Cerebellum (tissue), 4 donors: ENCODE measurements at places on chromosomes 2 and 18. TPM values are rescaled to one million over a fixed set of nuclear protein-coding genes. Genes with fewer than 3 reads are reported as not detected.

CELF4 gene
- total RNA-seq, result 62.9 TPM

PRSS56 gene
- total RNA-seq, result 0.18 TPM

DNA sequence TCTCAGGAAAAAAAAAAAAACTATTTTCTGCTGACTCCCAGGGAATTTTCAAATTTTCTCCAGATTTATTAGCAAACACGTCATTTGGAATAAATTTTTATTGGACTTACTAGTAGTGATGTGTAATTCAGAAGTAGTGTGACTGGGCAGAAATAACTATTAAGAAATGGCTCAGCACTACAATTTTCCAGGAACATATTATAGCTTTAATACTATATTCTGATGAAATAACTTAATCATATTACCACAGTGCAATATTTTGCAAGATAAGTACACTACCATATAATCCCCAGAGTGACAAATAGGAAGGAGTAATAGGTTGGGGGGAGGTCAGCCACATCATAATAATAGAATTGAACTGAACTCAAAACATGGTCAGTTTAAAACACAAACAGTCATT lies 19.7 kb upstream of the TNFAIP6 start:
- DNase-seq, result no peak

DNA sequence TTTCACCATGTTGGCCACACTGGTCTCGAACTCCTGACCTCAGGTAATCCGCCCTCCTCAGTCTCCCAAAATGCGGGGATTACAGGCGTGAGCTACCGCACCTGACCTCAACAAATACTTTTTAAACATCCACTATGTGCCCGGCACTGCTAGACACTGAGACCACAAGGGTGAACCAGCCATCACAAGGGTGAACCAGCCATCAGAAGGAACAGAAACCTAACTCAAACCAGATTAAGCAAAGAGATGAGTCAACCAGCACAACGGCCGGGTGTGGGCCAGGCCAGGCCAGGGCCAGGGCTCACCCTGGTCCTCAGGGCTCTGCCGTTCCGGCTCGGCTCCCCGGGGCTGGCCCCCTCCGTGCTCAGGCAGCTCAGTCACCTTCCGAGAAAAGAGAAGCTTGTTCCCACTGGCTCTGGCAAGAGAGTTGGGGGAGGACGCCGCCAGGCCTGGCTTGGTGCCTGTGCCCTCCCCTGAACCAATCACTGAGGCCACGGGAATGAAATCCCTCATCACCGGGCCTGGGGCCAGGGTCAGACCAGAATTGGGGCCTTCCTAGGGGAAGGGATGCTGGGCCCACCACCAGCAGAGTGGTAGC lies 4.4 kb downstream of the TEX44 start:
- peak; percentile 56 for DNase-seq

- no peak for DNase-seq
Observed at GRCh38 chr2:39647104-39647765, 18.5 kb upstream of the TMEM178A start.

GRCh38 chr18:78719821-78720220 lies 259.8 kb upstream of the SALL3 start:
- no peak for DNase-seq
